Fibroblast of mammary gland (primary cell): ENCODE measurements at places on chromosomes 11 and 22.

DNA sequence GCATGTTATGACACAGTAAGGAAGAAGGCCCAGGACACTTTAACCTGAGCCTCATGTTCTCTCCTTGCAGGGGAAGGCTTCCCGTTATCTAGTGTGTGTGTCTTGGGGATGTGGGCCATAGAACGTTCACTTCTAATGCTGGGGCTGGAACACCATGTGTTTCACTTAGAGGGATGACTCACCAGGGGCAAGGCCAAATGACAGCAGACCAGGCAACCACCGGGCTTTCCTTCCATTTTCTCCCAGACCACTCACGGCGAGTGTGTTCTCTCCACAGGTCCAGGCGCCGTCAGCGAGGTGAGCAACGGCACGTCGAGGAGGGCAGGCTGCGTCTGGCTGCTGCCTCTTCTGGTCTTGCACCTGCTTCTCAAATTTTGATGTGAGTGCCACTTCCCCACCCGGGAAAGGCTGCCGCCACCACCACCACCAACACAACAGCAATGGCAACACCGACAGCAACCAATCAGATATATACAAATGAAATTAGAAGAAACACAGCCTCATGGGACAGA is 964.4 kb downstream of the NTM start:
- no peak for DNase-seq

GRCh38 chr22:33821290-33821689 is 99.0 kb downstream of the LARGE1 start:
- DNase-seq, result peak; percentile 28

DNA sequence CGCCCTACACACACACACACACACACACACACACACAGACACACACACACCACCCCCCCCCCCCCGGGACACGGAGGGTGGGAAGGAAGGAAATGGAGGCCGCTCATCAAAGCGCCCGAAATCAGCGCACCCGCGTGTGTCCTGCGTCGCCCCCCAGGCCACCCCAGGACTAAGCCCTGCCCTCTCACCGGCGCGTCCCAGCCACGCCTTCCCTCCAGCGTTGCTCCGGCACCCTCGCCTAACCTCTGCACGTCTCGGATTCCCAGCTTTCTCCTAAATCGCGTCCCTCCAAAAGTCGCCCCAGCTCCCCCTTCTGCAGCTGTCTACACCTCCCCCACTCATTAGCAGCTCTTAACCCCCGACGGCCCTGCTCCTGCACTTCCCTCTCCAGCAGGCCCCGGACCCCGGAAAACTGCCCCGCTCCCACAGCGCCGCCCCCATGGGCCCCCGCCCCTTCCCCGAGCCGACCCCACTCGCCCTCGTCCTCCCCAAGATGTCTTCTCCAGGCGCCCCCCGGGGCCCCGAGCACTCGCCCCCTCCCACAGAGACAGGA is 557 bp downstream of the PACSIN2 start:
- no peak for DNase-seq

GRCh38 chr11:103862802-103863174 is 173.7 kb upstream of the DDI1 start:
- DNase-seq, result no peak

- no peak for DNase-seq
These were observed 110.2 kb downstream of the WT1 start for GRCh38 chr11:32325187-32325586.

DNA sequence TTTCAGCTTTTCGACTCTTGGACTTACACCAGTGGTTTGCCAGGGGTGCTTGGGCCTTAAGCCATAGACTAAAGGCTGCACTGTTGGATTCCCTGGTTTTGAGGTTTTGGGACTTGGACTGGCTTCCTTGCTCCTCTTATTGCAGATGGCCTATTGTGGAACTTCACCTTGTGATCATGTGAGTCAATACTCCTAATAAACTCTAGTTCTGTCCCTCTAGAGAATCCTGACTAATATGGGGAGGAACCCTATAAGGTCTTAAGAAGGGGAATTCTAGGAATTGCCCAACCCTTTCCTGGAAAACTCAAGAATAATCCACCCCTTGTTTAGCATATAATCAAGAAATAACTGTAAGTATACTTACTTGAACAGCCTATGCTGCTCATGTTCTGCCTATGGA is 491.8 kb downstream of the TMEM135 start:
- DNase-seq, result peak; percentile 57

- DNase-seq, result no peak
These were observed 131.1 kb downstream of the MPPED1 start for GRCh38 chr22:43542681-43543521.

- no peak for DNase-seq
These were observed 955.7 kb downstream of the DLG2 start for GRCh38 chr11:84671325-84671999.

DNA sequence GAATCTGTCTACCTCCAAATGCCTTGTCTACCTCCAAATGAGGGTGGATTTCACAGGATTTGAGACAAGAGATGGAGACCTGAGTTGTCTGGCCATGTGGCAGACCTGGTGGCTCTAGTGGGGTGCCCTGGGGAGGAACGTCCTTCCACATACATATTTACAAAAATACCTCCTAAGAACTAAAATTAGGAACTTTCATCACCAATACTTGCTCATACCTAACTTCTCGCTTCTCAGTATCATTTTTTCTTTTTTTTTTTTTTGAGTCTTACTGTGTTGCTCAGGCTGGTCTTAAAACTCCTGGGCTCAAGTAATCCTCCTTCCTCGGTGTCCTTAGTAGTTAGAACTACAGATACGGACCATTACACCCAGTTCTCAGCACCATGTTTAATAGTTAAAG is 117.9 kb downstream of the MED15 start:
- no peak for DNase-seq

- no peak for DNase-seq
These were observed 107.0 kb downstream of the CTTN start for GRCh38 chr11:70505331-70505731.

DNA sequence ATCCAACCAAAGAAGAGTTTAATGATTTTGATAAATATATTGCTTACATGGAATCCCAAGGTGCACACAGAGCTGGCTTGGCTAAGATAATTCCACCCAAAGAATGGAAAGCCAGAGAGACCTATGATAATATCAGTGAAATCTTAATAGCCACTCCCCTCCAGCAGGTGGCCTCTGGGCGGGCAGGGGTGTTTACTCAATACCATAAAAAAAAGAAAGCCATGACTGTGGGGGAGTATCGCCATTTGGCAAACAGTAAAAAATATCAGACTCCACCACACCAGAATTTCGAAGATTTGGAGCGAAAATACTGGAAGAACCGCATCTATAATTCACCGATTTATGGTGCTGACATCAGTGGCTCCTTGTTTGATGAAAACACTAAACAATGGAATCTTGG is 23.9 kb downstream of the KDM4D start:
- no peak for DNase-seq

GRCh38 chr11:9052316-9052715 is 39.1 kb downstream of the SCUBE2 start:
- no peak for DNase-seq

DNA sequence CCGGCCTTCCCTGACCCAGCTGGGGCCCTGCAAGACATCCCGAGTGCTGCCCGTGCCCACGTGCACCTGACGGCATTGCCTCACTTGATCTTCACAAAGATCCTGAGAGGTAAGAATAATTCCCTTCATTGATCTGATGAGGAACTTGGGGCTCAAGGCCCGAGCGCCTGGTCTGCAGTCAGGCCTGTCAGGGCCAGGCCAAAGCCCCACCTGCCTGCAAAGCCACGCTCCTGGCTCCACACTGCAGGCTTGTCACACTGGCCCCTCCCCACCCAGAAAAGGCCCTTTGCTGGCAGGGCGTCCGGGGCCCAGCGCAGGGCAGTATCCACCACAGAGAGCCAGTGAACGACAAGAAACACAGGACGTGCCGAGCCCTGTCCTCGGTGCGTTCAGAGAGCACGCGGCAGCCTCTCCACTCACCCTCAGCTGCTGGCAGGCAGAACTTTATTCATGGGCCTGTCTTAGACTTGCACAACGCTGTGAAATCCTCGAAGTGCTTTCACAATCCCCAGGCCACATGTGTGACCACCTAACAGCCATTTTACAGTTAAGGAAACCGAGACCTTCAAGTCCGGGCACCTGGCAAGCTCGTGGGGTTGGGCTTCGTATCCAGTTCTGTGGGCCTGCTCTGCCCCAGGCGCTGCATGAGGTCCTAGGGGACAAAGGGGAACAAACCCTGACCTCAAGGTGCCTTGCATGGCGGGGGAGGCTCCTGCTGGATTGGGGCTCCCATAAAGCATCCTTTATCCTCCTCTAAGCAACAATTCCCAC is 14.8 kb downstream of the KIAA0930 start:
- DNase-seq, result peak; percentile 65

- DNase-seq, result no peak
These were observed 396.9 kb upstream of the CADM1 start for GRCh38 chr11:115901069-115901468.

- no peak for DNase-seq
These were observed 1555.9 kb upstream of the RAG2 start for GRCh38 chr11:38153985-38154384.

DNA sequence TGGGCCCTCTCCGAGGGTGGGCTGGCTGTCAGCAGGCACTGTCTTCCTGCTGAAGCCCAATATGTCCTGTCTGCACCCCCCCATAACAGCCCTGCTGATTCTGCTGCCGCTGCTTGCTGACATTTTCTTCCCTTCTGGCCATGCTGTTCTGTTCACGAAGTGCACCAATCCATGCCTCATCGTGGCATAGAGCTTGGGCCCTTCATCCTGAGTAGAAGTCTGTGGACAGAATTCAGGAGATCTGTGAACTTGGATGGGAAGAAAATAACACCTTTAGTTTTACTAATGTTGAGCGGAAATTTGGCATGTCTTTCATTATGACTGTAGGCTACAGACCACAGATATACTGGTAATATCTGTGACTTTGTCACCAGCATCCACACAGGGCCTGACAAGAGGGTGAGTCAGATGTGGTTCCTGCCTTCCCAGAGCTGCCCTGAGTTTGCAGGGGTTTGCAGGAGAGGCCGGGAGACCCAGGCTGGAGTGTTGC is 14.1 kb upstream of the KIAA0930 start:
- DNase-seq, result no peak

DNA sequence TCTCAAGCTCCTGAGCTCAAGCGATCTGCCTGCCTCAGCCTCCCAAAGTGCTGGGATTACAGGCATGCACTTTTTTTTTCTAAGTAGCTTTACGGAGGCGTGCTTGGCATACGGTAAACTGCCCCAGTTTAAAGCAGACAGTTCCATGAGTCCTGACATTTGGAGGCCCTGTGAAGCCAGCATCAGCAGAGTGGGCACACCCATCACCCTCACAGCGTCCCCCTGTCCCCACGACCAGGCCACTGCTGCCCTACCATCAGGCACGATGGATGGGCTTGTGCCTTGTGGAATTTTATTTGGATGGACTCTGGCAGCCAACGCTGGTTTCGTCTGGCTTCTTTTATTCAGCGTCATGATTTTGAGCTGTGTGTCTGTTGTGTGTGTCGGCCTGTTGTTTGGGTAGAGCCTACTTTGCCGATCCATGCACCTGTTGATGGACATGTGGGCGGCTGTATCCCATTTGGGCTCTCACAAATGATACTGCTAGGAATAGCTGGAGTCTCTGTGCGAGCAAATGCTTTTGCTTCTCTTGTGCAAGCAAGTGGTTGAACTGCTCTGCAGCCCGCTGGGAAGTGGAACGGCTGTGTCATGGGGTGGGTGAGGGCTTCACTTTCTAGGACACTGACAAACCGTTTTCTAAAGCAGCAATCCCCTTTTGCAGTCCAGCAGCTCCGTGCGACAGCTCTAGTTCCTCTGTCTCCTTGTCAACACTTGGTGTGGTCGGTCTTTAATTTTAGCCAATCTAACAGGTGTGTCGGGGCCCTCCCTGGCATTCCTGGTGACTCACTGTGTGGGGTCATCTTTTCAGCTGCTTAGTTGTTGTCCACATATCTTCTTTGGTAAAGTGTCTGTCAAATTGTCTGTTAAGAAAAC is 23.8 kb downstream of the KCNQ1 start:
- no peak for DNase-seq

- no peak for DNase-seq
These were observed 44.9 kb downstream of the PLEKHA7 start for GRCh38 chr11:16969010-16969999.

- no peak for DNase-seq
These were observed 65.2 kb upstream of the PARVA start for GRCh38 chr11:12312132-12312531.

DNA sequence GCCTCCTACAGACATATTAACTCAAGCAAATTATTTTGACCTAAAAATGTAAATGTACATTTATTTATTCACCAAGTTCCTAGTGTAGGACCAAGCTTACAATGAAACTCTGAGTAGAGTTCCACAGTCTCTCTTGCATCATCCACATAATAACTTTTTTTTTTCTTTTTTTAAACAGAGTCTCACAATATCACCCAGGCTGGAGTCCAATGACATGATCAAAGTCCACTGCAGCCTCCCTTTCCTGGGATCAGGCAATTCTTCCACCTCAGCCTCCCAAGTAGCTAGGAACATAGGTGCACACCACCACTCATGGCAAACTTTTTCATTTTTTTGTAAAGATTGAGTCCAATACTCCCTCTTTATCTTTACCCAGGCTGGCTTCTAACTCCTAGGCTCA is 28.0 kb downstream of the FEZ1 start:
- no peak for DNase-seq

DNA sequence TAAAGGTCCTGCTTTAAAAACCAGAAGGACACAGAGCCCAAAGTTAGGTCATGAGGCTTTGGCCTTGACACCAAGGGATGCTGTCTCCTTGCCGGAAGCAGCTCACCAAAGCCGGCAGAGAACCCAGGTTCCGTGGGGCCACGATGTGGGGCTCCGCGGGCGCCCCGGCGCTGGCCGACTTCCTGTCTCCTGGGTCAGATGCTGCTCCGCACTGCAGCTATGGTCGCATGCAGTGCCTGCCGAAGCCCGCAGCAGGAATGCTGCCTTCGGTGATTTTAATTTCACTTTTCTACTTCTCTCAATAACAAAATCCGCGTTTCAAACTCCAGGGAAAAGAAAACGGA is 454 bp upstream of the OTUB1 start:
- no peak for DNase-seq

DNA sequence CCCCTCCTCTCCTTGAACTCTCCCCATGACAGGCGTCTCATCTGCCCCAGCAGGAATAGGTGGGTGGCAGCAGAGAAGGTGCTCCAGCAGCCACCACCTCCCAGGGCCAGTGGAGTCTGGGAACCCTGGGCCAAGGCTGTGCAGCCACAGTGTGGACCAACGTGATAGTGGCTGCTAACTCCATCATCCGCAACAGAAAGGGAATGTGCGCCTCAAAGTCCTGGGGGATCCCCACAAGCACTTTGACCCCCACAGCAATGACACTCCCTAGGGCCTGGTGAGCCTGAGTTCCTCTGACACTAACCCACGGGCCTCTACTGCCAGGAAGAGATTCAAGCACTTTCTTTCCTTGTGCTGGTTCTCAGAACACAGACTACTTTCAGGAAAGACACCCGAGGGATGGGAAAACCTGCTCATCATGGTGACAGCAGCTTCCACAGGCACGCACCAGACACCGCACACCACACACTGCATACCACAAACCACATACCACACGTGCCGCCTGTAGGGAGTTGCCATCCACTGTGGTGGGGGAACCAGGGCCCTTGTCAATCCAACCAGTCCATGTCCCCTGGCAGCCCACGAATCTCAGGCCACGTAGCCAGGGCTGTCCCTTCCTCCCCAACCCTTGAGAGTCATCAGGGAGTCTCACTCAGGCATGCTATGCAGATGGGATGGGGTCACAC is 3.4 kb upstream of the SLC25A1 start:
- no peak for DNase-seq
